ENCODE measurements at places on chromosomes 16 and 17. TPM values are rescaled to one million over a fixed set of nuclear protein-coding genes. Genes with fewer than 3 reads are reported as not detected.

DNA sequence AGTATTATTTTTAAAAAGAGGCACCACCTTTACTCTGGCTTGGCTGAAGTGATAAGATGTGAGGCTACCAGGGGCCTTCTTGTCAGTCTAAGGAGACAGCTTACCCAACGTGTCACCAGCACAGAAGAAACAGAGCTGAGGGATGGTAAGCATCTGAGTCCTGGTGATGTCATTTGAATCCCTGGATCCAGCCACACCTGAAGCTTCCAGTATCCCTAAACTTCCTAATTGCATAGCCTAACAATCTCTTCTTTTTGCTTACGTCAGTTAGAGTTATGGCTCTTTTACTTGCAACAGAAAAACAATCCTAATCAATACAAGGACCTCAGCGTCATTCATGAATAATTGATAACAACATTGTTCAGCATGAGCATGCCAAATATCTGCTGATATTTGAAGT lies 436.6 kb downstream of the SHISA9 start:
- no peak for DNase-seq

DNA sequence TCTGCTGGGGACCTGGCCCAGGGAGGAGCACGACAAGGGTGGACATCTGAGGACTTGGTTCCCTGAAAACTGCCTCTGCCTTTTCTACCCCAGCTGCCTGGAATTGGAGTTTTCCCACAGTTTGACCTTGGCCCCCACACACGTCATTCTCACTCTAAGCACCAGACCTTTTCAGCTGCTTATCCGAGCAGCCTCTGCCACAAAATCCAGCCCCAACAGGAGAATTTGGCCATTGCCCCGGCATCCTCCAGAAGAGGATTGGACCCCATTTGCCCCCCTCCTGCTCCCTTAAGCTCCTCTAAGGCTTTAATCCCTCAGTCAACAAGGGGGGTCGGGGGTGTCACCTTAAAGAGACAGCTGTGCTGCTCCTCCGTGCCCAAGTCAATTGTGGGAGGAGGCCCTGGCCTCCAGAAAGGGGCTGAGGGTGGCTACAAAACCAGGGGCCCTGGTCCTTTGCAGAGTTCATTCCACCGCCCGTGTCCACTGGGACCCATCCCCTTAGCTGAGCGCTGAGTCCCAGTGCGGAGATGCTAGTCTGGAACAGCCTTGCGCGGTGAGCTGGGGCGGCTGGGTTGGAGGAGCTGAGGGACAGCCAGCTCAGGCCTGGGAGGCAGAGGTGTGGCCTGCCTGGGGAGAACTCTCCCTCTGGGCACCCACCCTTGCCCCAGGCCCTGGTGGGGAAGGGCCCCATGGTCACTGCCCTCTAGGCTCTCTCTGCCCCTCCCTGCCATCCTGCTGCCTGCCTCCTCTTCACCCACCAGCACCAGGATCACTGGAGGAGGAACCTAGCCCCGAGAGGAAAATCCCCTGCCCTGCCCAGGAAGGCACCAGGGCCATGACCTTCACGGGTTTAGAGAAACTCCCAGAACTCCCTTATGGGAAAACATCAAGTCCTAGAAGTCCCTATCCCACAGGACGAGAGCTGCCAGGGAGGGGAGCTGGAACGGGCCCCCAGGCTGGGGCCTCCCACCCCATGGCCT lies 18.8 kb downstream of the TTYH2 start:
- no peak for DNase-seq

DNA sequence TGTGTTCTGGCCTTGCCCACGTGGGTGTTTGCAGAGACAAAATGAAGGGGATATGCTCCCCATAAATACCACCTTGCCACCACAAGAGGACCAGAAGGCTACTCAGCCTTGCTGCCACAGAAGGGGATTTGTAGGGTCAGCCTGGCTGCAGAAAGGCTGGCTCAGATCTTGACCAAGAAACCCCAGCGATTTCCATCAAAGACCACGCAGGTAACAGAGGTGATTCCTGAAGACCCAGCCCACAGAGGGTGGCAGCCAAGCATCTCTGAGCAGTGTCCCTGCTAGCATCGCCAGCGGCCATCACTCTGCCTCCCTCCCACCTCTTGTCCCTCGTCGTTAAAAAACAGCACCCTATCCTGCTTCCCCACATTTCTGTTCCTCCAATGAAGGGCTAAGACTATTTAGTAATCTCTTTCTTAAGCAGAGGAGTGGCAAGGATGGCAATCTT lies 54.9 kb downstream of the BEAN1 start:
- peak; percentile 73 for DNase-seq

OR3A3 gene
- not detected for total RNA-seq

SEC14L1 gene
- 19.1 TPM for total RNA-seq
